ENCODE measurements at places on chromosomes 5 and 9.

GRCh38 chr9:69292078-69292477 is 32.9 kb upstream of the ENTREP1 start:
- peak; percentile 46 for DNase-seq

GRCh38 chr9:5971740-5972139 is 43.7 kb downstream of the RANBP6 start:
- DNase-seq = no peak

GRCh38 chr9:111928359-111928720 is 31.7 kb downstream of the UGCG start:
- no peak for DNase-seq

GRCh38 chr5:180596668-180597231 is 5.5 kb upstream of the SCGB3A1 start:
- no peak for DNase-seq

GRCh38 chr9:21919377-21920362 is 74.5 kb downstream of the CDKN2A start:
- DNase-seq = no peak

- DNase-seq = no peak
These were observed 18.5 kb downstream of the FBXW2 start for GRCh38 chr9:120774719-120775118.

- no peak for DNase-seq
These were observed 41.9 kb downstream of the ABCA1 start for GRCh38 chr9:104885818-104886709.

DNA sequence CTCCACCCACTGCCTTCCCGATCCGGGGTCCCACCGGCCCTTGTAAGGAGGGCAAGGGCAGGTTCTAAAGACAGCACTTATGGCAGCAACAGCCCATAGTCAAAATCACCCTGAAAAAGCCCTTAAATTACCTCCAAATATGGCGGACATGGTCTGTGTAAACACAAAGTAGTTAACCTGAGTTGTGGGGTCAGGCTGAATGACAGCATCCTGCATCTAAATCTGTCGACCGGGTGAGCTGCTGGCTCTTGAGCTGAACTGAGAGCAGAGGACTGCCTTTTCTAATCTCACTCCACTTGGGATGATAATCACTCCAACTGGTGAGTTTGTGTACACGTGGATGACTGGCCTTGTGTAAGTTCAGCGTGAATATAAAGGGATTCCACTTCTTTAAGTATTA is 249.6 kb downstream of the DENND1A start:
- no peak for DNase-seq

- DNase-seq = no peak
These were observed 11.8 kb downstream of the IPPK start for GRCh38 chr9:92658176-92658575.

- no peak for DNase-seq
These were observed 96.3 kb downstream of the ADAMTS12 start for GRCh38 chr5:33795496-33795895.

GRCh38 chr5:5483880-5484598 is 61.6 kb downstream of the ICE1 start:
- DNase-seq = no peak

DNA sequence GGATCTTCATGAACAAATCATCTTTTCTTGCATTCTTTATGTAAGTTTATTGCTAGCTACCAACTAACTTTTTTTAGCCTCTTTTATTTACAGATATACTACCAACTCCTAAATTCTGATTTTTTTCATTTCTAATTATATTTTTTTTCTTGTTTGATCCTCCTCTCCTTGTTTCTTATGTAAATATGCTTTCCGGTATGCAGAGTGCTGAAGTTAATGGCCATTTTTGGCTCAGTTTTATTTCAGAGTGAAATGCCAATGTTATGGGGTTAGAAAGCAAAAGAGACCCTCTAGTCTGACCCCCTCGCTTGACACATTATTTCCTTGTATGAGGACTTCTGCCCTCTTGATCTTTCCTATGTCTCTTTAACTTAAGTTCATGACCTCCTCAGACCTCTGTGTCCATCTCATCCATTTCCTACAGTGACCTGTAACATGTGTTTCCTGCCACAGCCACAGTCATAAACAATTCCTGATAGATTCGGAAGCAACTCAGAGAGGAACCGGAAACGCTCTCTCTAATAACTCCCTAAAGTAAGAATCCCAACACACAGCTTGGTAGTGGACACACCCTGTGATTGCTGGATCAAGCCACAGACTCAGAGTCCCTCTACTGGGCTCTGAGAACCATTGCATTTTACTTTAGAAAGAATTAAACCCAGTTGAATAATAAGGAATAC is 42.9 kb upstream of the AFAP1L1 start:
- peak; percentile 49 for DNase-seq

- no peak for DNase-seq
These were observed 42.2 kb downstream of the SECISBP2 start for GRCh38 chr9:89360465-89360864.

DNA sequence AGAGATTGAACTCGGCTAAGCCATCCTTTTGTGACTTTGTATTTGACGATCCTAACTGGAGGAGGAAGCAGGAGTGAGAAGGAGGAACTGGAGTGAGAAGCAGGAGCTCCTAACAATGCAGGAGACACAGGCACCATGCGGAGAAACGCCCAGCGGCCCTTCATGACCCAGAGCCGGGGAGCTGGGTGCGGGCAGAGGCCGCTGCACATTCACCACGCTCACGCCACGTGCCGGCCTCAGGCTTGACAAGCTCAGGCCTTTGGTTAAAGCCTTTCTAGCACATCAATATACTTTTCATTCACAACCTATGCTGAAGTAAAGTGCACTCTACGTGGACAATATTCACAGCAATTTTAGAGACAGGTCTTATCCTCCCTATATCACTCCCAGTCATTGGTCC is 124.8 kb upstream of the FAM120A start:
- DNase-seq = no peak

DNA sequence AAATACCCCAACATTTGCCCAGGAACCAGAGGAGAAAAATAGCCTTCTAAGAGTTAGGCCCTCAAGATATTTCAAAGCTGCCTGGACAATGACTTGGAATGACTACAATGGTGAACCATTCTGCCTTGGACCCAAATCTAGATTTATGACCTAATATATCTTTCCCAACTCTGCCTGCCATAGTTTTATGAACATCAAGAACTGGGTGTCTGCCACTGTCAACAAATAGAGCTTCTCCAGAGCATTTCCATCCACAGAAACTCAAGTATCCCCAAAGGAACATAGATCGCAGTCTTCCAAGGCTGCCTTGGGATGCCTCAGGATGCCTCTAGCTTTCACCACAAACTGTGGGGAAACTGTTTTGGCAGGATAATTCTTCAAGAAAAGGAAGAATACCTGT is 48.2 kb upstream of the NFIB start:
- DNase-seq = no peak
